ENCODE measurements at places on chromosomes 6 and 20.
A peak's percentile ranks its signal among the peaks of the same experiment; 100 is the strongest.

GRCh38 chr6:153594871-153595270, 444.2 kb upstream of the OPRM1 start:
- DNase-seq, result no peak

DNA sequence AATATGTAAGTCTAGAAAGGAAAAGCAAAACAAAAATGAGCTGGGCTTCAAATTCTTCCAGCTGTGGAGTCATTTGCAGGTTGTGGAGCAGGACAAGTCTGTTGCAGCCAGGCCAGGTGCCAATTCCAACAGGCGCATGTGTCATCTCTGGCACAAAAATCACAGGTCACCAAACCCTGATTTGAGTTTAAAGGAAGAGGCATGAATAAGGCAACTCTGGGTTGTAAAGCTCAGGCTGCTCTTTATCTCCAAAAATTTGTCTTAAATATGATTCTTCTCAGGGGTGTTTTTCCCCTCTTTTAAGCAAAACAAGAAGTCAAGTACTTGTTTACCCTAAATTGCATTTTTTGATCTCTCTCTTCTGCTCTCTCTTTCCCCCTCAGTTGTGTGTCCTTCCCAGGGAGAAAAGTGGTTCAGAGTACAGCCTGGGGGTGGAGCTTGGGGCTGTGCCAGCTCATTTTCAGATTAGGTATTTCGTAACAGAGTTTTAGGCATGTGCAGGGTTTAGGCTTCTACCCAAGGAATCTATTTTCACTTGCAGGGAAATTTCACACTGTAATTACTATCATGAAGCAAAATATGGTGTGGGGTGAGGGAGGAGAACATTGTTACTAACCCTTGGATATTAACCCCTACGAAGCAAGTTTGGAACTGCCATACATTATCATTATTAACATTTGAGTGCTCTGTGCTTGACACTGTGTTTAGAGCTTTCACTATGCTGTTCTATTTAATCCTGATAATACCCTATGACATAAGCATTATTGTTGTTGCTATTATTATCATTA, 8.3 kb upstream of the NCOA3 start:
- DNase-seq, result peak; percentile 15

DNA sequence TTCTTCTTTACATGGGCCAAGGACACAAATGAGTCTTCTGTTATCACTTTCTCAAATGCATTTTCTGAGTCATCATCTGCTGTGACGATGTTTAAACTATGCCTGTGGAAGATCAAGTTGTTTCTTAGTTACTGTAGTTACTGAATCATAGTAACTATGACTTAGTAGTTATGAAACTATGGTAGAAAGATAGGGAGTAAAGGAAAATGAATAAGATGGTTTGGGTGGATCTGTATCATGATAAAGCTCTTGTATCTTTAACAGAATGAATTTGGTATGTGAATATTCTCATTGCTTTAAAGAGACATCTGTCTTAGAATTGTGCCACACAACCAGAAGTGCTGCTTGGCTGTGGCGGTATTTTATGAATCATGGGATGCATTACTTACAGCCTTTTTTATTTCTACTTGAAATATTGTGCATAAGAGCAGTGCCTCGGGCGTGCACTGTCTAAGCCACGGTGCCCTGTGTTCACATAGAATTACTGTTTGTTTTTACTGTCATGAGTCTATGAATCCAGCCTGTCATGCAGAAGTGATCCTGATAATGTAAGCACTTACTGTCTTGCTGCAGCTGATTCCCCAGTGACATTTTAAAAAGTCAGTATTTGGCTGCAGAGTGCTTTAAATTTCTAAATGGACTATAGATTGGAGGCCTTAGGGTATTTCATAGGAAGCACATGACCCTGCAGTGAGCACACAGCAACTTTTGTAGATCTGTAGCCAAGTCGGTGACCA, 215.2 kb downstream of the TMEM242 start:
- no peak for DNase-seq

- DNase-seq, result no peak
Observed at GRCh38 chr6:126176282-126176681, 163.6 kb upstream of the CENPW start.

GRCh38 chr20:635028-635892, 17.7 kb downstream of the SRXN1 start:
- no peak for DNase-seq

GRCh38 chr6:169499848-169500247, 202.0 kb downstream of the WDR27 start:
- no peak for DNase-seq

DNA sequence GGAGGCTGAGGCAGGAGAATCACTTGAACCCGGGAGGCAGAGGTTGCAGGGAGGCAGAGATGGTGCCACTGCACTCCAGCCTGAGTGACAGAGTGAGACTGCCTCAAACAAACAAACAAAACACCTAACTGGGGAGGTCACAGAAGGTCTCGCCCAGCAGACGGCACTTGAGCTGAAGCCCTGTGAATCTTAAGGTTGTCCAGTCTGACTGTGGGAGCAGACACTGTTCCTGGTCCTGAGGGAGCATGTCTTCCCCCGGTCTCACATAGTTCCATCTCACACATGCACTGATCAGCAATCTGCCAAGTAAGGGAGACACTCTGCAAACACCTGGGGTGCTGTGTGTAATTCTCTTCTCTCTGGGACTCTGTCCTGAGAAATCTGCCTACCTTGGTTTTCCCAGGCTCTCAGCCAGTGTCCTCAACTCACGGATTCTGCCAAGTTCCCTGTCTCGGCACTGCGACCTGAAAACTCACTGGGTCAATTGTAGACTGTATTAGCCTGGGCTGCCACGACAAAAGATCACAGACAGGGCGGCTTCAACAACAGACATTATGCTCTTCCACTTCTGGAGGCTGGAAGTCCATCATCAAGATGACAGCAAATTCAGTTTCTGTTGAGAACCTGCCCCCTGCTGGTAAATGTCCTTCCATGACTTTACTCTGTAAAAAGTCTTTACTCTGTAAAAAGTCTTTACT, 94.3 kb downstream of the JPH2 start:
- peak; percentile 25 for DNase-seq

DNA sequence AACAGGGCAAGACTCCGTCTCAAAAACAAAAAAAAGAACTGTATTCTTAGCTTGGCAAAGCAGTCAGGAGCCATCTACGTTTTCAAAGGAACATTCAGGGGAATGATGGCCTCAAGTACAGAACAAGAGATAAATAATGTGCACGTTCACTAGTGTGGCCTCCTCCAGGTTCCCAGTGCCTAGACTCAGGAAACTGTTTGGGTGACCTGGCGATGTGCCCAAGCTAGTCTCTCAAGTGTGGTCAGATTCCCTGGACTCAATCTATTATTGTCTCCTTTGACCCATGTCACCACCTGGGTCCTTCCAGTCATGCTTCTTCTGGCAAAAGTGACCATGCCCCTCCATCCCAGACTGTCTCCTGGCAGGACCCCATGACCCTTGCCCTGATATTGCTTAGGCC, 23.7 kb downstream of the TRAF3IP2 start:
- no peak for DNase-seq

GRCh38 chr20:33589059-33589458, 73.1 kb upstream of the C20orf144 start:
- no peak for DNase-seq

DNA sequence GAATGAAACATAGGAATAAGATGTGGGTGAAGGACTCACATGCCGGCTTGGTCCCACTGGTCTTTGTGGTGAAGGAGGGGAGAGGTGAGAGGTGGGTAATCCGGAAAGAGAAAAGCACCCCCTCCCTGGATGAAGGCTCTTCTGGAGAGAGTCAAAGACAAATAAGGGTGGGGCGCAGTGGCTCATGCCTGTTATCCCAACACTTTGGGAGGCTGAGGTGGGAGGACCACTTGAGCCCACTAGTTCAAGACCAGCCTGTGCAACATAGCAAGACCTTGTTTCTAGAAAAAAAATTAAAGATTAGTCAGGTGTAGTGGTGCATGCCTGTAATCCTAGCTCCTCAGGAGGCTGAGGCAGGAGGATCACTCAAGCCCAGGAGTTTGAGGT, 3.1 kb downstream of the LTB start:
- DNase-seq, result no peak

DNA sequence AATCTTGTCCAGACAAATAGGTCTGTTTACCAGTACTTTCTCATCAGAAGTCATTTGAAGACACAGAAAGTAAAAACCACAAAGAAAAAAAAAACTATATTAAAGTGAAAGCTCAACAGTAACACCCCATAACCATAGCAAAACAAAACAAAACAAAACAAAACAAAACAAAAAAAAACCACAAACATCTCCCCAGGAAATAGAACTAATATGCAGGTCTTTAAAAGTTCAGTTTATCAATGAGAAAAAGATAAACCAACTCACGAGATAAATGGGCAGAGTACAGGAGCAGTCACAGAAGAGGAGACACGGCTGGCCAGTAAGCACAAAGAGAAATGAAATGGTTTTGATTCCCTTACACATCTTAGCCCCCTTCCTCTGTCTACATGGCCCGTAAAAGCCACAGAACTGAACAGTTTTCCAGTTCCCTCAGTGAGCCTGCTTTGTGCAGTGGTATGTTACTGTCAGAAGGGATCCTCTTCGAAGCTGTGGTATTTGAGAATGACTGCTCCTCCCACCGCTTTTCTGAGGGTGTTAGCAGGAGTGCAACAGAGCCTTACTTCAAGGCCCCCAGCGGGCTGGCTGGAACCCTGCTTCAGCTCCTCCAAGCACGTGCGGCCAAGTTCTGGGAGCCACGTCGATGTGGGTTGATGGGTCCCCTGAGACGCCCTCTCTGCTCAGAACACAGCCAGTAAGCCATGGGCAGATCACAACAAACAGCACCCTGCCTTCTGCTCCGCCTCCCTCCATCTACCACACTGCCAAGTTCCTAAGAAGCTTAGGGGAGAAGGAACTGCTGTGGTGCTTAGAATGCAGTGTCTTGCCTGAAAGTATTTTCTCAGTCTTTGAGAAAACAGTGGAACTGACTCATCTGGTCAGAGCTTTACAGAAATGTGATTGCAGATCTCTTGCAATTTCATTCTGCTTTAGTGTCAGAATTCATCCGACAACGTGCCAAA, 14.0 kb downstream of the UST start:
- peak; percentile 44 for DNase-seq

- no peak for DNase-seq
Observed at GRCh38 chr20:17664025-17664633, 17.9 kb downstream of the RRBP1 start.
